ENCODE measurements at places on chromosomes 12 and 14.

DNA sequence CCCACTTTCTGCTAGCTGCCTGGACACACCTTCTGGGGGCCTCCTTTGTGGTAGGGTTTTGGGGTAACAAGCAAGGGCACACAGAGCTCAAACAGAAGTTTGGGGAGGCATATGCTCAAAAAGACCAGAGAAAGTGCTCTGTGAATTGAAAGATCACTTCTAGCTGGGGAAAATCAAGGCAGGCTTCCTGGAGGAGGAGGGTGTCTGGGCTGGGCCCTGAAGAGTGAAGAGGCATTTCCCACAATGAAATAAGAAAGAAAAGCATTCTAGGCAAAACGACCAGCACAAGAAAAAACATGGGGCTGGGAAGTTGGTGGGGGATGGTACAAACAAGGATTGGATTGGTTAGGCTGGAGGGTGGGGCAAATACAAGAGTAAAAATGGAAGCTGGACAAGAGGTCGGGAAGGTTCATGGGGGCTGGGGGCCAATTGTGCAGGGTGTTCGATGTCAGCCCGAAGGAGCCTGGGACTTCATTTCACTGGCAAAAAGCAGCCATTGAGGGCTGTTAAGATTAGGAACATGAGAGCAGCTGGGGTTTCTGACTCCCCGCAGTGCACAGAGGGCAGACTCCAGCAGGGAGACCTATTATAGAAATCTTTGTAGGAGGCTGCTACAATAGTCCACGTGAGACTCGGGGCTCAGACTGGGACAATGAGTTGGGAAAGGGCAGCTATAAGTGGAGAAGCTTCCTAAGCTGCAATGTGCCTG, 51.5 kb upstream of the CMKLR1 start:
- no peak for DNase-seq

DNA sequence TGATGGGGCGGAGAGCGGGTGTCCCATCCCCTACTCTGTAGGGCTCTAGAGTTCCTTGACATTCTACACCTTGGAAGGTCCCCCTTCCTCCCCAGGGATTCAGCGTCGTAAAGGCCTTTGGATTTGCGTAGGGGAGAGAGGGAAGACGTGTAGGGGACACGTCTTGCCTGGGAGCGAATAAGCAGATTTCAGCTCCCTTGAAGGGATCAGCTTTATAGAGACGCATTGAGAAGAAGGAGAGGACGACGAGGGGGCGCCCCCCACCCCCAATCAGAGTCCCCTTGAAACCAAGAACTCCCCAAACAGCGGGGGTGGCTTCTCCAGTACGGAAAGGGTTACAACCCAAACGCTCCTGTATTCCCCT, 324 bp downstream of the CALCOCO1 start:
- DNase-seq = no peak

DNA sequence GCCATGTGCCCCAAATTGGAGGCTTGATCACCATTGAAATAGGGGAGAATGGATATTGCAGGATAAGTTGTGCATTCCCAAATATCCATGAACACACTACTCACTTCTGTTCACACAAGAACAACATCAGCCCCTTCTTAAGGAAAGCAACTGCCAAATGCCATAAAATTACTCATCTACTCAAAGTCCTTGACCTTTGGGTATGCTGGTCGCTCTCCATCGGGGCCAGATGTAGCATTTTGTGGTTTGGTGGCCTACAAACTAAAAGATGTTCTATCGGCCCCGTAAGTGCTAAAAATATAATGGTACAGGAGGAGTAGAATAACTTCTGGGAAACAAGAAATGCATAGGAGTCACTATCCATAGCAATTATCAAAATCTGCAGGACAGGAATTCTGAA, 362.6 kb downstream of the AEBP2 start:
- no peak for DNase-seq

- no peak for DNase-seq
These were observed 50.1 kb downstream of the CHST11 start for GRCh38 chr12:104506676-104507401.

DNA sequence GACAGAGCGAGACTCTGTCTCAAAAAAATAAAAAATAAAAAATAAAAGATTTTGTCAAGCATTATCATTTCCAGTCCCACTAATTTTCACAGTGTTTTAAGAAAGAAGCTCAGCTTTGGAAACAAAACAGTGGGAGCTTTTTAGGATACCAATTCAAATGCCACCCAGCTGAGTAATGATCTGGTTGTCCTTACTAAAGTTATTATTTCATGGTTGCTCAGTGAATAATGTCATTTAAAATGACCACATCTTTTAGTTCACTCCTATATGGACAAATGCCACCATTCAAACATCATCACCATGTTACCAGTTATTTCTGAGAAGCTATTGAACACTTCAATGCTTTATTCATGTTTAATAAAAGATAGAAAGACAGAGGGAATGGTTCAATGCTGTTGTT, 365.0 kb downstream of the CCER1 start:
- DNase-seq = no peak

GRCh38 chr12:56599797-56600196, 30.3 kb downstream of the BAZ2A start:
- DNase-seq = no peak

- DNase-seq = no peak
These were observed 90.4 kb downstream of the SRGAP1 start for GRCh38 chr12:63934936-63935335.

DNA sequence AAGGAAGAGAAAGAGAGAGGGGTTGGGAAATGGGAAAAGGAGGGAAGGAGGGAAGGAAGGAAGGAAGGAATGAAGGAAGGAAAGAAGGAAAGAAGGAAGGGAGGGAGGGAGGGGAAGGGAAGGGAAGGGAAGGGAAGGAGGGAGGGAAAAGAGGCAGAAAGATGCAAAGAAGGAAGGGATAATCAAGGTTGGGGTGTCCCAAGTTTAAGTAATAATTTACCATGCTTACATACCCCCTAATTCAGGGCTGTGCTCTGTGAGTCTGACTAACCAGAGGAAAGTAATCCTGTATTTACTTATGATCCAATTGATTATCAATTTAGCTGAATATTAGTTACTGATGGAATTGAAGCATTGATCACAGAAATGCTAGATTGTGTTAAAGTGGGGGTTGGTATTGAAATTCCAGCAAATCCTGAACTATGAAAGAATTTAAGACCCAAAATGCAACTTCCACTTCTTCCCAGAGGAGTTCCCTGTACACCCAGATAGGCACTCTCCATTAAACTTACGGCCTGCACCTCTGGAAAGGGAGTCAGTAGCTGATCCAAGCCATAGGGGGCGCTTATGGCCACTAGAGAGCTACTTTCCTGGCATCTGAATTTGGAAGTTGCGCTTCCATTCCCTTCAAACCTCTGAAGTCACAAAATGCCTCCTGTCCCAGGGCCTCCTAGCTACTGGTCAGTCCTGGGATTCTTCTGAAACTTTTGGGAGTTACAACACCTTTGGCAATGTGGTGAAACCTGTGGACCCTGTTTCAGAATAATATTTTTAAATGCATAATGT, 162.7 kb upstream of the PWP1 start:
- DNase-seq = no peak

- DNase-seq = no peak
These were observed 479.7 kb upstream of the TBX3 start for GRCh38 chr12:115163710-115164109.

GRCh38 chr14:29741909-29742401, 185.7 kb downstream of the PRKD1 start:
- DNase-seq = no peak

DNA sequence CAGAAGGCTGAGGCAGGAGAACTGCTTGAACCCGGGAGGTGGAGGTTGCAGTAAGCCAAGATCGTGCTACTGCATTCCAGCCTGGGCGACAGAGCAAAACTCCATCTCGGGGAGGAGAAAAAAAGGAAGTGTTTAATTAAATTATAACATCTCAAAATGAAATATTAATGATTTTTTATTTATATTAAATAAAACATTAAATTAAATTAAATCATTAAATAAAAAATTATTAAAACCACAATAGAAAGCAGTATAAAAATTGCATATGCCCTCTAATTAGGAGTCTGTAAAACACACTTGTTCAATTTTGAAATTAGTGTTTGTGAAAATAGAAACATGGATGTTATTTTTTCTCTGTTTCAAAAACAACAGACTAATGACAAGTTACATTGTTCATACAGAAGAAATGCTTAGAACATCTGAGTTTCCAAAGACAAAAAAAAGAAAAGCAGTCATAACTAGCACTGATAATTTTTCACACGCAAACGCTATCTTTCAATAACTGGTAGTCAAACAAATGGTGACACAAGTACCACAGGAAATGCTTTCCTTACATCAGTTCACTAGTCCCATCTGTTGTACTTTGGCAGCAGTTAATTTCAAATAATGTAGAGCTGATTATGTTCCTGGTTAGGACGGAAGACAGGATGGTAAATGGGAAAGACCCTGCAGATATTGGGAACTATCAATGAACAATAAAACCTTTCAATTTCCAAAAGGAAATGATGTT, 54.9 kb downstream of the HECTD4 start:
- no peak for DNase-seq

DNA sequence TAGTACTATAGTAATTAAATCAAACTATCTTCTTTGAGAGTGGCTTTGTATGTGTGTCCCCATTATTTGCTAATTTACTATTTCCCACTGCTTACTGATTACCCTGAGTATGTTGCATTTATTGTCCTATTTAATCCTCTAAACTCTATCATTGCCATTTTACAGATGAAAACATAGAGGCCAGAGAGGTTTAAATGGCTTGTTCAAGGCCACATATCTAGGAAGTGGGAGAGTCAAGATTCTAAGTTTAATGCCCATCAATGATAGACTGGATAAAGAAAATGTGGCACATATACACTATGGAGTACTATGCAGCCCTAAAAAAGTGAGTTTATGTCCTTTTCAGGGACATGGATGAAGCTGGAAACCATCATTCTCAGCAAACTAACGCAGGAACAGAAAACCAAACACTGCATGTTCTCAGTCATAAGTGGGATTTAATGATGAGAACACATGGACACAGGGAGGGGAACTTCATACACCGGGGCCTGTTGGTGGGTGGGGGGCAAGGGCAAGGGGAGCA, 419.7 kb downstream of the ZFP36L1 start:
- DNase-seq = no peak

DNA sequence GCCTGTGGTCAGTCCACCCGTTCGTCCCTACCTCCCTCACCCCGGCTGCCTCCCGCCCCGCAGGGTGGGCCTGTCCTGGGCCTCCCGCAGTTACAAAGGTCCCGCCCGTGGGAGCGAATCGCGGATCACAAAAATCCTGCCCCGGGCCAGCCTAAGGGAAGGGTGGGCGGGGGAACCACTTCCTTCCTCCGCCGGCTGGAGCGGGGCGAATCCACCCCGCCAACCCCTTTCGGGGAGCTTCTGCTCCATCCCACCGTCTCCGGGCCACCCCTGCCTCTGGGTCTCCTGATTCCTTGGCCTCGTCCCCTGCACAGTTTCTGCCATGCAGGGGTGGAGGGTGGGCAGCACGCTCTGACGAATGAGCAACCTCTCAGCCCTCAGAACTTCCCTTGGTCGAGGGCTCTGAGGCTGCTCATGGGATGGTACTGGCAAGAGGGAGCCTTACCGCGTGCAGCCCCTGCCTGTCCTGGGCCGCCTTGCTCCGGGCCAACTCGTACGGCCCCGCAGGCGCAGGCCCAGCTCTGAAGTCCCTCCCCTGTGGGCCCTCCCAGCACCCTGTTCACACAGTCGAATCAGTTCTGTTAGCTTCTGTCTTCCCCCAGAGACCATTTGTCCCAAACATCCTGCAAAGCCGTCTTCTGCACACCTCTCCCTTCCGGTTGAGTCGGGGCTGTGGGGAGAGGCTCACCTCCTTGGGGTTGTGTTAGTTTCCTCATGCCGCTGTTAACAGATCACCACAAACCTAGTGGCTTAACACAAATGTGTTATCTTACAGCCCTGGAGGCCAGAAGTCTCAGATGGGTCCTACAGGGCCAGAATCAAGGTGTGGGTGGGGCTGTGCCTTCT, 589 bp upstream of the HVCN1 start:
- DNase-seq = peak; percentile 50

DNA sequence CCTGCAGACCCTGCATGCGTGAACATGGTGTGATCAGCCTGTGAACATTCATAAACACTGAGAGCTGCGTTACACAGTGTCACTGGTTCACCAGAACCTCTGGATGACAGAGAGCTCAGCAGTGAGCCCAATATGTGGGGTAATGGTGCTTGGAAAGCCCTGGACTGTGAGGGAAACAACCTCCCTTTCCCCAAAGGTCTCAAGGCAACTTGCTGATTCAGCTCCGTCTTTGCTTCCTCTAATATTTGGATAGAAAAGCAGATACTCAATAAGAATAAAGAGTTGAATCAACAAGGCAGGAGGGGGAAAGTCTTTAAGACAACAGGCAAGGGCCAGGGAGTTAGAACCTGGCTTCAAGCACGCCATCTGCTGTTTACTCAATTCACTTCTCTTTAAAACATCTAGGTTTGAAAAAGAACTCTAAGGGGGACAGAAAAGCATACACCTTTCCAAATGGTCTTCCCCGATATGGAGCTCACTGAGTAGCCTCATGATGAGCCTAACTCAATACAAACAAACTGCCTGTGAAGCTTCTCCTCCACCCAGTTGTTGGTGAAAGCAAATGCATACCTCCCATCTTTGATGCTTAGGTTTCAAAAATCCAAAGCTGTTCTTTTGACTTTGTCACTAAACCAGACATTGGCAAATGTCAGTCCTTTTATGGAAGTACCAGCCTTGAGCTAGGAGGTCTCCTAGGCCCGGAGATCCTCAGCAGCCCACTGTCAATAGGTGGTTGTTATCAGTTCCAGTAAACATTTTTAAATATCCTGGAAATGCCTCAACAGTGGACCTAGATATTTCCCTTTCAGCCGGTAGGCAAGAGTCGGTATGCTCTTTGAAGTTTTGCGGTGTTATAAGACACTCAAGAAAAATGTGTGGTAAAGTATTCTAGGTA, 76.1 kb downstream of the SAMD4A start:
- DNase-seq = no peak

GRCh38 chr12:43436597-43436996, 115.4 kb downstream of the ADAMTS20 start:
- no peak for DNase-seq

GRCh38 chr12:52391618-52392002, 6.2 kb upstream of the KRT84 start:
- DNase-seq = no peak

DNA sequence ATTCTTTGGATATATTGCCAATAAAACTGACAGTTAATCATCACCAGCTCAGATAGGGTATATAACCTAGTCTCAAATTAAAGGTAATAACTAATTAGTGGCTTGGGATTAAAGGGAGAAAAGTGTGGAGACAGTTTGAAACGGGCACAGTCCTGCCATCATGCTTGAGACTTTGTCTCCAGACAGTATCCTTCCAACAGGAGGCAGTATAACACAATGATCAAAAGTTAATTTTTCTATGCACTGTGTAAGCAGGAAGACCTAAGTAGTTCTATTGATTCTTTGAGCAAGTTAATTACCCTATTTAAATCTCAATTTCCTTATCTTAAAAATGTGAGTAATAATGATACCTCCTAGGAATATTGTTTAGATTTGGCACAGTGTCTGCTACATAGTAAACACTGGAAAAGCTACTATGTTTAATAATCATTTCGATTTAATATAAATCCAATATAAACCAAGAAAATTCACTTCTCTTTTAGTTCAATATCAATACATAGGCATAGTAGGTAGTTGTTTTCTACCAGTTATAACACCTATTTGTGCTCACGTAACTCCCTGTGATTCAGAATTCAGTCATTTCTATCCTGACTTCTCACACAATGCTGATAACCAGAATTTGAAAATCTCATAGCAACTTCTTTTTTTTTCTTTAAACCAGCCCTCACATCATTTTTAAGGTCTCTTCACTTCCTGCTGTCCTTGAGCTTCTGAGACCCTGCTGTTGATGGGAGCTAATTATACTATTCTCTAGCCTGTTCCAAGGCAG, 53.7 kb downstream of the GALNT4 start:
- DNase-seq = no peak

Data from hematopoietic multipotent progenitor cell (in vitro differentiated cells).